Activated B cell treated with CpG ODN at 0.5 μM for 24 hours (primary cell): ENCODE measurements at places on chromosomes 6 and 20. TPM values are rescaled to one million over a fixed set of nuclear protein-coding genes. Genes with fewer than 3 reads are reported as not detected.

Gene CST9L
- not detected in 2 replicates for total RNA-seq

DNA sequence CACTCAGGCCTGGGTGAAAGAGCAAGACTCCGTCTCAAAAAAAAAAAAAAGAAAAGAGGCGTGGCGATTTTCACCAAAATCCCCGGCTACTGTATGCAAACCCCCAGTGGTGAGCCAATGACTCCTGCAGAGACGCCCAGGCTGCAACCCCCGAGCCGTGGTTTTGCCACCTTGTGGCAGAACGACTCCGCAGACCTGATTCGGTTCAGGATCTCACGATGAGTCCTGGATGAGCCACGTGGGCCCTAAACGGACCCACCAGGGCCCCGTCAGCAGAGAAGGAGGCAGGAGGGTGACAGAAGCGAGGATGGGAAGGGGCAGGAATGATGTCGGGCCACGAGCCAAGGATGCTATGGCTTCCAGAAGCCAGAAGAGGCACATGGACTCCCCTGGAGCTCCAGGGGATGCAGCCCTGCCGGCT is 42.5 kb downstream of the SLC2A4RG start:
- no peak overlapping the region for H3K4me3 ChIP-seq
- peaks cover 6% of the 10 kb centered on the region for H3K4me1 ChIP-seq
- no peak overlapping the region for H3K27ac ChIP-seq
- no peak for DNase-seq

Gene TAP2
- total RNA-seq: 141 and 172 TPM in 2 replicates

Gene TMEM242
- 16.1 and 17.6 TPM in 2 replicates for total RNA-seq

- H3K4me3 ChIP-seq: no peak overlapping the region
- no peak overlapping the region for H3K27ac ChIP-seq
These were observed 71.7 kb downstream of the FOXO3 start for GRCh38 chr6:108632441-108632840.

GRCh38 chr6:31652925-31653724 is 664 bp upstream of the BAG6 start:
- peaks cover 67% of the 10 kb centered on the region for H3K36me3 ChIP-seq
- H3K4me1 ChIP-seq: peaks cover 56% of the 10 kb centered on the region
- peak overlapping the region; percentile 94 for H3K4me3 ChIP-seq
- peak overlapping the region; percentile 100 for H3K27ac ChIP-seq

DNA sequence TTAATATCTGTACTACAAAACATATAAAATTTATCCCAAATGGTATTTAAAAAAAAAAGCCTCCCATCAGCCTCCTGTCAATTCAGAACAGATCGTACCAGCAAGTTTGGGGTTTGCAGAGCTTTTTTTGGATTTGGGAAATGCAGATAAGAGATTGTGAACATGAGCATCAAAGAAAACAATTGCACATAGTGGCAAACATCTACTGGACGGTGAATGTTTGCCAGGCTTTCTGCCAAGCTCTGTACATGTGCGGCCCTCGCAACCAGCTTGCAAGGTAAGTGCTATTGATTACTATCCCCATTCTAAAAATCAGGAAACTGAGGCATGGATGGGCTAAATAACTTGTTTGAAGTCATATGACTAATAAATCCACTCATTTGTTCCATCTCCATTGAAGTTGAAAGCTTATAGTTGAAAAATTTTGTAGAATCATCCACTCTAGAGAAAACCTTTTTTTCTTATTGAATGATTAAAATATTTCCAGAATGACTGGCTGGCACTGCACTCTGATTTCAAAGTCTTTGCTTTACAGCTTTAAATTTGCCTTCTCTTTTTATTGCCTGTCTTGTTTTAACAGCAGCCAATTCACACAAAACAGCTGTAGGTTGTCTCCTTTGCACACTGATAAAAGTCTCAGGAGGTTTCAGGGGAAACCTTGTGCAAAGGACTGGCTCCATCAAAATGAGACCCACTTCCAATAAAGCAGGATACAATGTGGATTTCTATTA is 37.4 kb upstream of the SIRT5 start:
- peaks cover 16% of the 10 kb centered on the region for H3K4me1 ChIP-seq
- H3K4me3 ChIP-seq: no peak overlapping the region
- no peaks in the 10 kb centered on the region for H3K36me3 ChIP-seq
- no peak for DNase-seq
- H3K27me3 ChIP-seq: no peaks in the 10 kb centered on the region

- H3K4me1 ChIP-seq: no peaks in the 10 kb centered on the region
- H3K27me3 ChIP-seq: peaks cover 36% of the 10 kb centered on the region
- no peak overlapping the region for H3K27ac ChIP-seq
- H3K4me3 ChIP-seq: no peak overlapping the region
- no peaks in the 10 kb centered on the region for H3K36me3 ChIP-seq
These were observed 9.8 kb downstream of the FOXQ1 start for GRCh38 chr6:1321738-1322137.
